ENCODE measurements at places on chromosomes 1 and 21. TPM values are rescaled to one million over a fixed set of nuclear protein-coding genes. Genes with fewer than 3 reads are reported as not detected.

- no peak for DNase-seq
Observed at GRCh38 chr1:157168015-157168414, 29.8 kb upstream of the ETV3 start.

The CACNA1S gene
- total RNA-seq, result 0.20 TPM

DNA sequence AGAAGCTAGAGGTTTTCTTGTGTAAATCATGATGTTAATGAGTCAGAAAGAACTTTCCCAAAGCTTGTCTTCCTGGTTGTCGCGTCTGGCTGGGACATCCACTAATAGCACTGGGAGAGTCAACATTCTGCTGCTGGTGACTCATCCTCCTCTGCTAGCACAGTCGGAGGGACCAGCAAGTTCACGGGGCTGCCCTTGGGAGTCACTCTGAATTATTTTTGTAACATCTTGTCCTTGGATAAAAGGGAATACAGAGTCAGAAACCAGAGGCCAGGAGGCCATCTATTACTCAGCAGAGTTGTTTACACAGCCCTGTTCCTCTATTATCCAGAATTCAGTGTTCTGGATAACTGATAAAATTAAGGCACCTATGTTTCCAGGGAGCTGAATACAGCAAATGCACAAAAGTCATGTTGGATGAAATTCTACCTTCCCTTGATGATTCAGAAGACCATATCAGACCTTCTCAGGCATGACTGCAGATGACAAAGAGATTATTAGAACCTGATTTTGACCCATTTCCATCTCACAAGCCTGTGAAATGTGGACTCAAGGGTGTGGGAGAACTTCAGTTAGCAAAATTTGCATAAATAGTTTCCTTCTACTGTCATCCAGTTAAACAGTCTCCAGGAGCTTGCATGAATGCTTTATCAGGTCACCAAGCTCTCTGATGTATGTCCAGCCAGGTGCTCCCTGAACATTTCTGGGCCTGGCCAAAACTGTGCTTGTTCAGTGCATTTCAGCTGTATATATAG, 68.1 kb downstream of the JAK1 start:
- peak; percentile 31 for DNase-seq

The CRP gene
- total RNA-seq, result 0.71 TPM

The NR1I3 gene
- total RNA-seq, result not detected

DNA sequence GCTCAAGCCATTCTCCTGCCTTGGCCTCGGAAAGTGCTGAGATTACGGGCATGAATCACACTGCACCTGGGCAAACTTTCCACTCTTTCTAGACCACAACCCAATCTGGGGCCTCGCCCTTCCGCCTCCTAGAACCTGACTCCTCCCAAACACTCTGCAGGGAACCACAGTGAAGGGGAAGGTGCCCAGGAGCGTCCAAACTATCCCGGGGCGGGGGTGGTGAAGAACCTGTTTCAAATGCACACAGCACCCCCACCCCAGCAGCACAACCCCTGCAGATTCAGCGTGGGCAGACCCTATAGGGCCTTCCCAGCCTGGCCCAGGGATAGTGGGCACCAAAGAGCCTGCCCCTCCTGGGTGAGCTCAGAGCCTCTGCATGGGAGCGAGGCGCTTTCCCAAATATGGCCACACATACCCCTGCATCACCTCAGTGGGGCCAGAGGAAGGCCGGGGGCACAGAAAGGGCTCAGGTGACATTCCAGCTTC, 86.9 kb downstream of the STUM start:
- DNase-seq, result no peak

The SH2D2A gene
- 1.6 TPM for total RNA-seq

GRCh38 chr1:79472067-79472656, 465.6 kb upstream of the ADGRL4 start:
- DNase-seq, result no peak

- DNase-seq, result no peak
Observed at GRCh38 chr1:84603941-84604830, 29.9 kb upstream of the CTBS start.

The FNDC5 gene
- 0.18 TPM for total RNA-seq

- DNase-seq, result no peak
Observed at GRCh38 chr1:118981436-118981835, 6.7 kb downstream of the TBX15 start.

- DNase-seq, result peak; percentile 98
Observed at GRCh38 chr1:150567717-150568593, 11.5 kb downstream of the MCL1 start.

GRCh38 chr1:170790175-170790574, 126.2 kb downstream of the PRRX1 start:
- no peak for DNase-seq

DNA sequence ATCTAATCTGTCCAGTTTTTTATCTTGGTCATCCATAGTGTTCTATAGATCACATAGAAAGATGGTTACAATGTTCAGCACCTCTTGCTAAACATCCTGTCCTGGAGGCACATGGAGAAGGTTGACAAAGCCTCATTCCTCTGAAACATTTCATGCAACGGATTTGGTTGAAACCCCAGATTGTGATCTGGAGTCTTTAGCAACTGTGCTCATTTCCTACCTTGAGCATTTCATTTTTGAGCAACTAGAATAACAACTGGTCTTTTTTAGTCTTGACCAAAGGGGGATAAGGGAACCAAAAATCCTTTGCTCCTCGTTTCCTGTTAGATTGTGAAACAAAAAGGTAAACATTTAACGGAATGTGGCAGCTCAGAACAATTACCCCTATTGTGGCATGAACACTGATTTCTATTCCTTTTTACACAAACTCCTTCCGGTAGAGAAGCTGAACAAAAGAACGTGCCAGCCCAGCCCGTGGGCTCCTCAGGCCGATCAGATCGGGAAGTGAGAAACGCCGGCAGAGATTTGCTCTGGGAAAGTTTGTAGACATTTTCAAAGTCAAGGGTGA, 94.7 kb upstream of the ERRFI1 start:
- peak; percentile 49 for DNase-seq

DNA sequence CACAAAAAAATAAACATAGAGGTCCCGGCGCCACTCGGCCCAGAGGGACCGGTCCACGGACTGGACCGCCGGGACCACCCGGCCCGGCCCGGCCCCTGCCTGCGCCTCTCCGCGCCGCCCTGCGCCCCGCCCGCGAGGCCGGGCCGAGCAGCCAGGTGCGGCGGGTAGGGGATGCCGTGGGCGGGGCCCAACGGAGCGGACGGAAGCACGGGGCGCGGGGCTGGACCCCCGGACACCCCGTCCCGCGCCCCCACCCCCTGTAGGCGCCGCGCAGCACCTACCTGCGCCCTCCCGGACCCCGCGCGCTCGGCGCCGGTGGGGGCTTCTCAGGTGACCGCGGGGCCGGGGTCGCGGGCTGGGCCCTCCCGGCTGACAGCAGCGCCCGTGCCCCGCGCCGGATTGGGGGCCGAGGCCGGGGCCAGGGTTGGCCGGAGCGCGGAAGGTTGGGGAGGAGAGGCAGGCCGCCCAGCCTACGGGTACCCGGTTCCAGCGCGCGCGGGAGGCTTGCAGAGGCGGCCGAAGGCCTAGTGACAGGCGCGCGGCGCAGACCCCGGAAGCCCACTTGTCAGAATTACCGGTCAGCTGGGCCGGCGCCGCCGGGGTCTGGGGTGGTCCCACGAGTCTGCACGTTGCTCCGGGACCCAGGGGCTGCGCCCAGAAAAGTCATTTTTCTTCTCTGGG, 351.9 kb upstream of the CAMK1G start:
- DNase-seq, result no peak

The XKR8 gene
- 4.6 TPM for total RNA-seq

The RIMKLA gene
- total RNA-seq, result 8.9 TPM

DNA sequence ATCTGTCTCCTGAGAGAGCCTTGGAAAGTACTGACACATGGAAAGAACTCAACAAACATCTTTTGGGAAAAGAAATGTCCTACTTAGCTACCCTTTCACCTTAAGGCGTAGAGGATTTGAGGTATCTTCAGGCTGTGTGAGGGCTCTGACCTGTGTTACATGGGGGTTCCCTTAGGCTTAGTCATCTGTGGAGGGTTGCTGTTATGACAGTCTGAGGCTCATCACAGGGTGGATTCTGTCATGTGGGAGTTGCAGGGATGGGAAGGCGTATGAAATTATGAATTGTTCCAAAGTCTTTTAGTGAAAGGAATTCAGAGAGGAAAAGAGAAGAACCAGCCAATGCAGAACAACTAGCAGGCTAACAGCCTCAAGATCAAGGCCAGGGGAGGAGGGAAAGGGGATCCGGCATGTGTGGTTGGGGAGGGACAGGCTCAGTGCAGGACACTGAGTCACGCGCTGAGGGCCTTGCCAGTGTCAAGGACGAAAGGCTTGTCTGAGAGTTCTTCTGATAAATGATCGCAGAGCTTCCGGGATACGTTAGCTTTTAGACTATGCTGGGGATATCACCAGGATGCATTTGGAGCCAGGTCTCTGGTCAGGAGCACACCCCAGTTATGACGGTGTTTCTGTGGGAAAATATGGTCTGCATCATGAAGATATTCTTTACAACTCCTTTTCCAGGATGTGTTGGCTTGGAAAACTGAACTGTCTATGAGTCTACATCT, 24.6 kb upstream of the PLA2G2C start:
- DNase-seq, result no peak

GRCh38 chr1:247370786-247371732, 39.4 kb upstream of the ZNF496 start:
- DNase-seq, result peak; percentile 41

DNA sequence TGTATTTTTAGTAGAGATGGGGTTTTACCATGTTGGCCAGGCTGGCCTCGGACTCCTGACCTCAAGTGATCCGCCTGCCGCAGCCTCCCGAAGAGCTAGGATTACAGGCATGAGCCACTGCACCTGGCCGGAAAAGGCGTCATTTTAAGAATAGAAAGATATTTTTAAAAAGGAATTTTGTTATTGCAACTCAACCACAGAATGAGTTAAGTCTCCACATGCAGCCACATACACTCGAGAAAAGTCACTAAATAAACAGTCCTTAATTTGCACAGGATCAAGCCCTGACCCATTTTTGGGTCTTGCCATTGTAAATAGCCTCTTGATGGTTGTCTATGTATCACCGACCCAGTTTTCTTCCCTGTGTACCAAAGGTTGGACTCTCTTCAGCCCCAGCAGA, 85.5 kb downstream of the FBXO2 start:
- no peak for DNase-seq

The KDM1A gene
- 73.0 TPM for total RNA-seq

The MAP3K7CL gene
- total RNA-seq, result 8.7 TPM

The ORC1 gene
- 2.3 TPM for total RNA-seq

- DNase-seq, result no peak
Observed at GRCh38 chr1:205505791-205506190, 1.3 kb downstream of the CDK18 start.

GRCh38 chr1:11592752-11593151, 61.5 kb downstream of the FBXO2 start:
- no peak for DNase-seq

DNA sequence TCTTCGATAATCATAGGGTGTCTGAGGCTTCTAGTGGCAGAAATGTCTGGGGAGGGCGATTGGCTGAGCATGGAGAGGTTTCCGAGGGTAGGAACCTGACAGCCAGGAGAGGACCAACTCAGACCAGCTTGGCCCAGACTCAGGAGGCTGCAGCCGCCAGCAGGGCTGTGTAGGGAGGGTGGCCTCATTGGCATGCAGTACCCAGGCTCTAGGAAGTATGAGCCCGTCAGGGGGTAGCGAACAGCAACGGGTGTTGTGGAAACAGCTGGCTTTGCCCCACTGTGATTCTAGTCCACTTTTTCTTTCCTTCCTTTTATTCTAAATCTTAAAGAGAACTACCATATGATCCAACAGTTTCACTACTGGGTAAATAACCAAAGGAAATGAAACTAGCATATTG, 103.3 kb downstream of the DIRAS3 start:
- no peak for DNase-seq

The SVBP gene
- 12.5 TPM for total RNA-seq

The LRRIQ3 gene
- total RNA-seq, result 2.0 TPM

DNA sequence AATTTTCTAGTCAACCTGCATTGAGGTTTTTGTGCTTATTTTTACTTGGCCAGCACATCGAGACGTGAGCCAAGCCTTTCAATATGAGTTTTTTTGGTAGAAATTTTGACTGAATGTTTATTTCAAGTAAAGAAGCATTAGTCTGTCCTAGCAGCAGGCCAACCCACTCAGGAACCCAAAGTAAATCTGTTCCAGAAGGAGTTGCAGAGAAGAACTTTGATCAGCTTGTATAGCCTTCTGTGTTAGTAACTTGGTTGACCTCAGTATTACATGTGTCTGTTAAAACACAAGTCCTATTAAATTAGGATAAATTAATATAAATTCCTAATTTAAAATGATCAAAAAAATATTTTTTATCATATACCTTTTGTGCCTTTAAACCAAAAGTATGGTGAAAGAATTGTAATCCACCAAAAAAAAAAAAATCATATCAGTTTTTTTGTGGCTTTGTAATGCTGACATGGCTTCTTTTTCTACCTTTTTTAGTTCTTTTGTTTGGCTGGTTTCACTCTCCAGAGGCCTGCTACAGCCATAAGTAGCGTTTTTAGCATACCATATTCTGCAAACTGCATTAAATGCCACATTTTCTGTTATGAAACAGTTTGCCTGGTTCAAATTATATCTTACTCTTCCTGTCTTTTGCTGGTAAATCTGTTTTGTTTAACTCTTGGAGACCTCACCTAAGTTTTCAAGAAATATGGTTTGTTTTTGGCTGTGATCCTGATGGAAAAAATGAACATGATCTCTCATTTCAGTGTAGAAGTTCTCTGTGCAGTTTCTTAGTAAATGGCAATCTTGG, 39.5 kb downstream of the ATF6 start:
- DNase-seq, result no peak

The SYTL1 gene
- 58.0 TPM for total RNA-seq

DNA sequence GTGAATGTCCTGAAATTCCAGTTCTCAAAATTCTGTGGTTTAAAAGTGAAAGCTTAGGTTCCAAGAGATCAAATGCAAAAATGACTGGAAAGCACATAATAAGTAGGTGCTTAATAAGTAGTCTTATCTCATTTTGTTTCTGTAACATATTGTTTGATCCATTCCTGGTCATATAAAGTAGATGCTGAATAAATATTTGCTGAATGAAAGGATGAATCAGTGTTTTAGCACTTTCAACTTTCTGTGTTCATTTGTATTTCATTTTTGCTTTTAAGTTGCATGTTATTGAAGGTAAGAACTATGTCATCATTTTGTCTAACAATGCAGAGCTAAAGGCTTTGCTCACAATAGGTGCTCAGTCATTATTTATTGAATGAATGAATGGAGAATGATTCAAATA, 6.3 kb downstream of the MAST2 start:
- no peak for DNase-seq

The SPATA21 gene
- total RNA-seq, result not detected

DNA sequence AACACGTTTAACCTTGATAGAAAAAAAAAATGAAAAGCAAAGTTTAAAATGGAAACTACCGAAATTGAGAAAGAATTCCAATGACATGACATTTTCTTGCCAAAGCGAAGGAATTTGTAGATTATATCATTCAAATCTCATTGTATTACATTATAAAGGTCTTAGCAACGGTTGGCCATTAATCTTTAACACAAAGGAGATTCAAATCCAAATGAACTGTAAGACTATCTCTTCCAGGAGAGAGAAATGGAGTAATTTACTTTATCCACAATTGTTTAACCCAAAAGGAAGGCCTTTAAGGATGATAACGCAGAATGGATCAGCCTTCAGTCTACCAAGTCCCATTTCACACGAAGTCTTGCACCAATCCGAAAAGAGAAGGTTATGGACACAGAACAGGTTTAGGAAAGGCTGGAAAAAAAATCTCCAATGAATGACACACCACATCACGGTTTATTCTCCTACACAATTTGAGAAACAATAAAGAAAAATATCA, 1.5 kb downstream of the ENAH start:
- peak; percentile 64 for DNase-seq

- DNase-seq, result peak; percentile 80
Observed at GRCh38 chr1:91781371-91781825, 104.6 kb downstream of the TGFBR3 start.

GRCh38 chr1:19130468-19130867, 79.6 kb downstream of the UBR4 start:
- no peak for DNase-seq

All from lung (tissue), 17 donors.